ENCODE measurements at places on chromosomes 12 and 14. TPM values are rescaled to one million over a fixed set of nuclear protein-coding genes. Genes with fewer than 3 reads are reported as not detected.

DNA sequence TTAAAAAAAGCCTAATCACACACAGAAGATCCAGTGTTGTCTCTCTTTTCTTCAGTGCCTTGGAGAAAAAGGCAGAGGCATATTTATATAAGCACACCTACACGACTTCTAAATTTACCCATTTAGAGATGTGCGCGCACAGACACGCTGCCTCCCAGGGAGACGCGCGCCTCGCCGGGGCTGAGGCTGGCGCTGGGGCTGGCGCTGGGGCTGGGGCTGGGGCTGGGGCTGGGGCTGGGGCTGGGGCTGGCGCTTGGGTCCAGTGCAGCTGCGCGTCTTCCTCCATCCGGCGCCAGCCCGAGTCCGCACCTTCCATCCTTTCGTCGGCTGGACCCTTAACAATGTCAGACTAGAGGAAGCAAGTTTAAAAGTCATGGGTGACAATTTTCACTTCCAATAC is 118.4 kb upstream of the ARID2 start:
- peaks cover 13% of the 10 kb centered on the region for H3K27me3 ChIP-seq
- peak overlapping the region; percentile 16 for H3K4me3 ChIP-seq
- H3K27ac ChIP-seq, result no peak overlapping the region
- H3K36me3 ChIP-seq, result no peaks in the 10 kb centered on the region
- DNase-seq, result no peak
- peaks cover 3% of the 10 kb centered on the region for H3K4me1 ChIP-seq

DNA sequence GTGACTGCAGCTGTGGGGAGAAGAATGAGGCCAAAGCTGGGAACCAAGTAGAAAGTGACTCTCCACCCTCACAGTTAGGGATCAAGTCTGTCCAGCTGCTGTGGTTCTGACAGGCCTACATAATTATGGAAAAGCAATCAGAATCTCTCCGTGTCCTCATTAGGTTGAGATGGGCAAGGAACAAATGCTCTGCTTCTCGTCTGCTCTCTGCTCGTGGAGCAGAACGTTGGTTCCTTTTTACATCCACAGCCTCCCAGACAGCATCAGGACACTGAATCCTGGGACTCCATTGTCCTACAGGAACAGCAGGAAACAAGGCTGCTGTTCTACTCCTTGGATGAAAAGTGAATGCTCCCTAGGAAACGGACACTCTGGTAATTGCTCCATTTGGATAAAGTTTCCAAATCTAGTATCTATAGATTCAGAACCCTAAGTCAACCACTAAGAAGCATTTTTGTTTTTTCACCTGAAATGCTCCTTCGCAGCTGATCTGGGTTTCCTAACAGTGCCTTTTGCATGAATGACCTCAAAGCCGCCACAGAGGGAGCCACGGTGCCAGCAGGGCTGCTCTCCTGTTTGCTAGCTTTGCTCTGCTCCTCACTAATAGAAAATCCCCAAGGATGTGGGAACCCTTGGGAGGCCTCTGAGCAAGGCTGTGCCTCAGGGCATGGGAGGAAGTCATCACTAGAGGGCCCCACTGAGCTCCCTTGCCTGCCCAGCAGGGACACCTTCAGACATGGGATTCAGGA is 102.0 kb downstream of the EGLN3 start:
- H3K4me1 ChIP-seq, result peaks cover 18% of the 10 kb centered on the region
- no peak overlapping the region for H3K27ac ChIP-seq
- peak; percentile 69 for DNase-seq
- H3K4me3 ChIP-seq, result no peak overlapping the region
- H3K36me3 ChIP-seq, result peaks cover 4% of the 10 kb centered on the region

DNA sequence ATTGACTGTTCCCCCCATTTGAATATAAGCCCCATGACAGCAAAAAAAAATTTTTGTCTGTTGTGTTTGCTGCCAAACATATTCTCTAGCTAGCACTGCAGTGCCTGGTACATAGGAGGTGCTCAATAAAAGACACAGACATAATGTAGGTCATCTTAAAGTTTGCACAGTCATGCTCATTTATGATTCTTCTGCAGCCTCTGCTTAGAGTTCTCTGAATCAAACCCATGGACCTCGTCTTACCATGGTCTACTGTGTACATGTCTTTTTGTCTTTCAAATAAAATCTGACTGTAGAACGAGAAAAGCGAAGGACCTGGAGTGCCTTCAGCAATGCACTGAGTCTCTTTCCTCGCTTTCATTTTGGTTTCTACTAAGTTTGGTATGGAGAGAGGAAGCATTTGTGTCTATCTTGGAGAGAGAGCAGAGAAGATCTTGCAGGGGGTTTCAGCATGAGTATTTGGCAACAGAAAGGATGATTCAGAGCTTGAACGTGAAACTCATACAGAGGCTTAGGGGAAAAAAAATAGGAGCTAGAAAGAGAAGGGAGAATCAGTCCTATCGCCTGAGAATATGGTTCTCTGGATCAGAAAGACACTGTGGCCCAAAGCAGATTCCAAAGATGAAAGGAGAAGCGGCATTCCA is 38.8 kb upstream of the TMCC3 start:
- H3K27ac ChIP-seq, result no peak overlapping the region
- no peak overlapping the region for H3K4me3 ChIP-seq
- peaks cover 2% of the 10 kb centered on the region for H3K27me3 ChIP-seq
- no peak for DNase-seq
- H3K4me1 ChIP-seq, result no peaks in the 10 kb centered on the region

DNA sequence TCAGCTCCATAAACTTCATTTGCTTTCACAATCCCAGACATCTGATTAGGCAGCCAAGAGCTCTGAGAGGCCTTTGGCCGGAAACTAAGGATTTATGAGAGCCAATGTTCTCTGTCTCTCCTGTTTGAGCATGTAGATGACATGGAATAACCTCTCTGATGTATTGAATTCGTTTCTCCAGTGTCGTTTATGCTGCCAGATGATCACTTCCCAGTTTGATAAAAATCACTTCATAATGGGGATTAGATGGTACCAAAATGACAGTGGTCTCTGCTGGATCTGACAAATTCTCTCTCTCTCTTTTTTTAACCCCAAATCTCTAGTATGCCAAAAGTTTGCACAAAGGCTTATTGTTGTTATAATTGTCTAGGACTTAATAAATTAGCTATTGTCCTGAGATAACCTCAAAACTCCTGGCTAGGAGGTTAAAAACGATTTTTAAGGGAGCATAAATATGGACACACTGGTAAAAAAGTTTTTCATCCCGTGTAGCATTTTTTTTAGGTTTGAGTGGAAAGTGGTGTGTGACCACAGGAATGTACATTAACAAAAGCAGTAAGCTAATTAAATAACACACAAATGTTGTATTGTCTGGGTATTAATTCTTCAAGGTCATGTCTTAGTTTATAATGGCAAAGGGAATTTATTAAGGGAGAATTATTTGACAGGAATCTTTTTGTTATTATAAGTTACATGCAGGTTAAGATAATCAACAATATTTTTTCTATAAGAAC is 82.6 kb upstream of the USP44 start:
- H3K4me3 ChIP-seq, result no peak overlapping the region
- no peak for DNase-seq
- no peak overlapping the region for H3K27ac ChIP-seq
- H3K36me3 ChIP-seq, result no peaks in the 10 kb centered on the region
- no peaks in the 10 kb centered on the region for H3K27me3 ChIP-seq

Gene KLRG1
- 0.71 TPM for total RNA-seq

Gene AVPR1A
- not detected for total RNA-seq

Gene LMNTD1
- total RNA-seq, result not detected

GRCh38 chr12:96195845-96196451 is 1.8 kb downstream of the ELK3 start:
- H3K27ac ChIP-seq, result peak overlapping the region; percentile 97
- peaks cover 41% of the 10 kb centered on the region for H3K4me1 ChIP-seq
- no peaks in the 10 kb centered on the region for H3K27me3 ChIP-seq
- H3K36me3 ChIP-seq, result peaks cover 13% of the 10 kb centered on the region
